ENCODE measurements at places on chromosomes 6 and 20.
A peak's percentile ranks its signal among the peaks of the same experiment; 100 is the strongest.

GRCh38 chr6:2314641-2315040, 69.2 kb upstream of the GMDS start:
- DNase-seq: no peak

- DNase-seq: no peak
These were observed 69.2 kb upstream of the TBC1D7 start for GRCh38 chr6:13397359-13398068.

- peak; percentile 60 for DNase-seq
These were observed 55.7 kb upstream of the SLC23A2 start for GRCh38 chr20:5056801-5057599.

DNA sequence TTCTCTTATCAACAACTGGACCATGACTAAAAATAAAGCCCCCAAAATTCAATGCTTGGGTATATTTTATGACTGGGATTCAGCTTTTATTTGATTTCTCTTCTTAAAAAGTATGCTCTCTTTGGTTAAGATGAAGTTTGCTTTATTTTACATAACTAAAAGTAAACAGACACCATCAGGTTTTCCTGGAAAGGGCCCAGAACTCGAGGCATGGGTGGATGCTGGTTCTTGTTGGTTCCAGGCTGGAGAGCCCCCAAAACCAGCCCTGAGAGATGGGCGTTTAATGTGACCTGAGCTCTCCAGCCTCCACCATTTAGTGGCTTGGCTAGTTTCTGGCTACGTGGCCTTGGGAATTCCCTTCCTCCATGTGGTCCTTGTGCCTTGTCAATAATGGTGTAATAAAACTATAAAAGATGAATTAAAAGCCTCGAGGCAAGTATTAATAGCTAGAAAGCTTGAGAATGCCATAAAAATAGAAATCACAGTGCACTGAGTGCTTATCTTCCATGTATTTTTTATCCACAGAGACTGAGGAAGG, 34.1 kb downstream of the BANF2 start:
- DNase-seq: no peak

DNA sequence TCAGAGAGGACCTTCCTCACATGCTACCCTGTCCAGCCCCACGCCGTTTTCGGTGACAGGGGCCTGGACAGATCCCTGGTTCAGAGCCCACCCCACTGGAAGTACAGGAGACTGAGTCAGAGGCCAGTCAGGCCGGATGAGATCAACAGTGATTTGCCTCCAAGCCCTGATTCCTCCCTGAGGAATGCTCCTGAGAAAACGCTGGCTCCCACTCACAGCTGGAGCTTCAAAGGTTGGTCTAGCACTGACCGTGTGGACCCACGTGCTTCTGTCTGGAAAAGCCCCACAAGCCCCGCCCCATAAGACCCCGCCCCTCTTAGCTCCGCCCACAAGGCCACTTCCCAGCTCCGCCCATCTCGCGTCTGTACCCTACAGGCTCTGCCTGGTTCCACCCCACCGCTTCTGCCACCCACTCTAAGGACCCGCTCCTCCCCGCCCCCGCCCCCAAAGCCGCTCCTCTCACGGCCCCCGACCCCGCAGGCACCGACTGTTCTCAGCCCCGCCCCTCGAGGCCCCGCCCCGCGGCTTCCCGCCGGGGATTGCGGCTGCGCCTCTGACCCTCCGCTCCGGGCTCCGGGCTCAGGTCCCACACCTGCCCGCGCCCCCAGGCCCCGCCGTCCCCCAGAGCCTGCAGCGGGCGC, 64.9 kb upstream of the BHLHE23 start:
- DNase-seq: no peak

DNA sequence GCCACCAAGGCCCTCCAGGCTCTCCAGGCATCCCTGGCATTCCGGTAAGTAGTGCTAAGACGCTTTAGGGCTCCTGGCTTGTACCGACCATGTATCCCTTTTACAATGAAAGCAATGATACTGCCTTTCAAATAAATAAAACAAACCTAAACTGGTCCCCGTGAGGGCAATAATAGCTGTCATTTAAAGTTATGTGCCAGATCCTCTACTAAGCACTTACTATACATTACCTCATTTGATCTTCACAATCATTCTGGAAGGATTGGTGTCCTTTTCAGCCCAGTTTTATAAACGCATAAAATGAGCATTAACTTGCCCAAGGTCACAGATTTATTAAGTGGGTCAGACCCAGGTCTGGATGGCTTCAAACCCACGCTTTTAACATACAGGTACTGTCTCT, 114.7 kb downstream of the COL9A1 start:
- DNase-seq: no peak

- no peak for DNase-seq
These were observed 81.7 kb downstream of the FAM217A start for GRCh38 chr6:3997177-3997770.

- DNase-seq: no peak
These were observed 226.1 kb upstream of the FERMT1 start for GRCh38 chr20:6348908-6349307.

DNA sequence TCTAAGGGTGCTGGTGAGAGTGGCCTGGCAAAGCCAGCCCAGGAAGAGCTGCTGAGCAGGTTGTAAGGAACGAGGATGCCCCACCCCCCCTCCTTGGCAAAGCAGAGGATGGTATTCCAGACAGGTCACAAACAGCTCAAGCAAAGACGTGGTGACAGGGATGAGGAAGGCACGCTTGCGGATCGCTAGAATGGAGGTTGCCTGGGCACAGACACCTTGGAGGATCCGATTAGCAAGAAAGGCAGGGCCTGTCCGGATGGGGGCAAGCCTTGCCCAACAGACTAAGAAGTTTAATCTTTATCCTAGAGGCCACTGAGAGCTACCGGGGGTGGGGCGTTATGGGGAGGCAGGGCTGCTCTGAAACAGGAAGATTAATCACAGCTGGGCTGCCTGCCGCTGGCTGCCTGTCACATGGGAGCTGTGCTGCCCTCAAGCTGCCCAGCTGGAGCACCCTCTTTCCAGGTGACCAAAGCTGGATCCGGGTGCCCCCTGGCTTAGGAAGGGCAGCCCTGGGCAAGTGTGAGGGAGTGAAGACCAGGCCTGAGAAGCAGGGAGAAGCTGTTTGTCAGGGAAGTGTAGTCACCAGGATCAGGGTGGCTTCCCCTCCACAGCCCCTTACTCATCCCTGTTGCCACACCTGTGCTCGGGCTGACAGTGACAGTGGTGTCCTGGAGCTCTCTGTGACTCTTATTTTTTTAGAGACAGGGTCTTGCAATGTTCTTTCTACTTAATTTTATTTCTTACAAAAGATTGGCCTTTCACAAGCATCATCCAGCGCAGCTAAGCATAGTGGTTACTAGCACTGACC, 9.1 kb upstream of the MAPK13 start:
- DNase-seq: no peak

- no peak for DNase-seq
These were observed 225.5 kb downstream of the SYNDIG1 start for GRCh38 chr20:24694727-24695528.

GRCh38 chr20:33401184-33401920, at the start of gene CDK5RAP1:
Gene CDK5RAP1 (minus strand): TSS chr20:33401519. CDS start chr20:33397064, 4,455 bp downstream.
- peak; percentile 73 for DNase-seq

DNA sequence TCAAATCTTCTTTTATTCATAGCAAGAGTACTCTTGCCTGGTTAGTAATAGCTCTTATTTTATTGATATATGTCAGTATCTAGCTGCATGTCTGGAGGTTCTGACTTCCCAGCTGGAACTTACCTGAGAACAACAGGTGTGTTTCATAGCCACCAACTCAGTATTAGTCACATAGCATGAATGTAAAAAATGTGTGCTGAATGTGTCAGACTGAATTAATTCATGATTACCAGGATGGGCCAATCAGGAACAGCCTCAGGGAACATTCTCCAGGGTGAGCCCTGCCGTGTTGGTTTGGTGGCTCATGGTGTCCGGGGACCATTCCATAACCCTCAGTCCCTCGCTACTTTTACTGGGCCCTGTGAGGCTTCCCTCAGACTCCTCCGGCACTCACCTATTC, 99.7 kb downstream of the TULP4 start:
- no peak for DNase-seq

- no peak for DNase-seq
These were observed 374.8 kb upstream of the CDH4 start for GRCh38 chr20:60877071-60877857.

DNA sequence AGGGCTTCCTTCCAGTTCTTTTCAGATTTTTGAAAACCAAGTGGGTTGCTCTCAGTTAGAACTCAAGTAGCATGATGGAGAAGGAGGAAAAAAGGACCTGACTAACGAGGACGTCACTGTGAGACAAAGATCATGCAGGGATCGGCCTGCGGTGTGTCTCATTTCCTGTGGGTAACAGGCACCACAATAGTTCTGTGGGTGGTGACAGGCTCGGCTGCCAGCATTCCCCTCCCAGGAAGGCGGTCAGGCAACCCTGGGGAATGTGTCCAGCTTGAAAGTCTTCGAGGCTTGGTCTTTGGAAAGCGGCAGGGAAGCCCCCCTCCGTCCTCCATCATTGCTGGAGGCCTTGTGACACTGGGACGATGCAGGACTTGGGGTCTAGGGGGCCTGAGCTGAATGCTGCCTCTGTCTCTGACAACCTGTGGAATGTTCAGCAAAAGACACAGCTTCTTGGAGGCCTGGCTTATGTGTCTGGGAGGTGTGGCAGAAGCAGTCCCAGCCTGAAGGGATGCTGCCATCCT, 121.0 kb downstream of the BCAS1 start:
- peak; percentile 63 for DNase-seq

- no peak for DNase-seq
These were observed 202.2 kb upstream of the CDYL start for GRCh38 chr6:4574007-4574406.

- no peak for DNase-seq
These were observed 24.9 kb upstream of the NOL4L start for GRCh38 chr20:32609993-32610392.

DNA sequence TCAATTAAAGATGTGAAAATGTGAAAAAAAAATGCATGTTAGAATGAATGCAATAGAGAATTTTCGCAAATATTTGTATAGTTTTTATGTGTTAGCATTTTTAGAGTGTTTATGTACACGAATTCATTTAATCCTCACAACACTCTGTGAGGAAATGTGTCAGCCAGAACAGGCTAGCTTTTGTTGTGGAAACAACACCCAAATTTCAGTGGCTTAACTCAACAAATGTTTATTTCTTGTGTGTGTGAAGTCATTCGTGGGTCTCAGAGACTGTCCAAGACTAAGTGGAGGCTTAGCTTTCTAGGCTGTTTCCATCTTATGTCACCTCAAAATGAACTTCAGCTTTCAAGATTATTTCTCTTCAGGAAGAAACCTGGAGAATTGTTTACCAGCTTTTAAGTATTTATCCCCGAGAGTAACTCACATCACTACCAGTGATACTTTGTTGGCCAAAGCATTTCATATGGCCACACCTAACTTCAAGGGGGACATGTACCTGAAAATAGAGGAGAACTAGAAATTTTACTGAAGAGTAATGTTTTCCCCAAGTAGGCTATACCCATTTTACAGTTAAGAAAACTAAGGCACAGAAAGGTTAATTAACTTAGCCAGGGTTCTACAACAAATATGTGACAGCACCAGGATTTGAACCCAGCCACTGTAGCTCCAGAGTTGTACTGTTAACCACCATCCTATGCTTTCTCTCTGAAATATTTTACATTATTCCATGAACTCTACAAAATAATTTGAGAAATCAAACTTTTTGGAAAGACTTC, 306.1 kb downstream of the QKI start:
- DNase-seq: no peak

GRCh38 chr20:31630187-31630790, 7.4 kb upstream of the COX4I2 start:
- DNase-seq: no peak

GRCh38 chr6:56370561-56371211, 123.3 kb upstream of the COL21A1 start:
- DNase-seq: no peak

Measured in stimulated activated CD8-positive, alpha-beta memory T cell treated with anti-CD3 and anti-CD28 coated beads, Interleukin-12 subunit alpha, Interleukin-12 subunit beta, amount 100 ng/mL, for 1 hour (primary cell).